HAP-1 (cell line): ENCODE measurements at places on chromosomes 1 and 21.
A peak's percentile ranks its signal among the peaks of the same experiment; 100 is the strongest.

- no peak for DNase-seq
These were observed 223.4 kb upstream of the FMN2 start for GRCh38 chr1:239868058-239868832.

DNA sequence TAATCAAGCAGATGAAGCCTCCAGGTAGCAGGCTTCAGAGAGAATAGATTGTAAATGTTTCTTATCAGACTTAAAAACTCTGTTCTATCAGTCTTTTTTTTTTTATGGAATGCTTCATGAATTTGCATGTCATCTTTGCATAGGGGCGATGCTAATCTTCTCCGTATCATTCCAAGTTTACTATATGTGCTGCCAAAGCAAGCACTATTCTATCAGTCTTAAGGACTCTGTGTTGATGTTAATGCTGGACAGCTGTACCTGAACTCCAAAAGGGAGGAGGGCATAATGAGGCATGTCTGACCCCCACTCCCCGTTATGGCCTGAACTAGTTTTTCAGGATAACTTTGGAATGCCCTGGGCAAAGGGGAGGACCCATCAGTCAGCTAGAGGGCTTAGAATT lies 66.8 kb upstream of the PRRC2C start:
- no peak for DNase-seq

GRCh38 chr1:187837787-187838186 lies 1009.0 kb downstream of the PLA2G4A start:
- DNase-seq, result no peak

DNA sequence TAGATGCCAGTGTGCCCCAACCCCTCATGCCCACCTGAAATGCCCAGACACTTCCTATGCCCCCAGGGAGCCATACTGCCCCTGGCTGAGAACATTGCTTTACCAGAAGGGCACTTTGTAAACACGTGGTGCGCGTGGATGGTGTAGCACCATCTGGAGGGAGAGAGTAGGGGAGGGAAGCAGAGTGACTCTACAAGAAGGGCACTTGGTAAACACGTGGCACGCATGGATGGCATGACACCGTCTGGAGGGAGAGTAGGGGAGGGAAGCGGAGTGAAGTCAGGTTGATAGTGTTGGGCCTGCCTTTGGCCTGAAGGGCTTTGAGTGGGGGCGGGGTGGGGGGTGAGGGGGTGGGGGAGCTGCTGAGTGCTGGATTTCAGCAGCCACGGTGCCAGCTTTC lies 324.0 kb upstream of the VAMP3 start:
- no peak for DNase-seq

GRCh38 chr1:156664767-156665411 lies 12.3 kb downstream of the NES start:
- peak; percentile 59 for DNase-seq

GRCh38 chr1:9900142-9901043 lies 9.7 kb downstream of the CTNNBIP1 start:
- DNase-seq, result no peak

GRCh38 chr1:203644661-203645510 lies 18.3 kb downstream of the ATP2B4 start:
- no peak for DNase-seq

DNA sequence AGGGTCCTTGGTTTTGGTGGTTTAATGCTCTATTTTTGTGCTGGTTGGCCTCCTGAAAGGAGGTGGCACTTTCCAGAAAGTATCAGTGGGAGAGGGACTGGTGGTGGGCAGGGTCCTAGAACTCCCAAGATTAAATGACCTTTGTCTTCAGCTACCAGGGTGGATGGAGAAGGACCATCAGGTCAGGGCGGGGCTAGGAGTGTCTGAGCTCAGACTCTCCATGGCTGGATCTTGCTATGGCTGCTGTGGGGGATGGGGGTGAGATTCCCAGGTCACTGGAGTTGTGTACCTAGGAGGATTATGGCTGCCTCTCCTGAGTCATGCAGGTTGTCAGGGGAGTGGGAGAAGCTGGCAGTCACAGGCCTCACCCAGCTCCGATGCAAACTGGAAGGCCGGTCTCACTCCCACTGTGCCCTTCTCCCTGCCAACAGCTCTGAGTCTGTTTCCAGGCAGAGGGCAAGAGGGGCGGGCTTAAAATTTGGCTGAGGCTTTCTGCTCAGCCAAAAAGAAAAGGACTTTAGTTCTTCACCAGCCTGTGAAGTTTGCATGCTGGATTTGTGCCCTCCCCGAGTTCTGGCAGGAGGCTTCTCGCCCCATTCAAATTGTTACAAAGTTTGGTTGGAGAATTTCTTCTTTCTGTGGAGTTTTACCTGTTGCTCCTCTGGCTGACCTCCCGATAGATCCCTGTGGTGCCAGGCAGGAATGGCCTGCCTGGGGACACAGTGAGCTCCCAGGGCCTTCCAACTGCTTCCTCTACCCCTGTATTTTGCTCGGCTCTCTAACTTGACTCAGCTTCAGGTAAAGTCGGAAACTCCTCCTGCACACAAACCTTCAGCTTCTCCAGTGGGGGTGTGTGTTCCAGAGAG lies 13.1 kb upstream of the KYAT3 start:
- no peak for DNase-seq

DNA sequence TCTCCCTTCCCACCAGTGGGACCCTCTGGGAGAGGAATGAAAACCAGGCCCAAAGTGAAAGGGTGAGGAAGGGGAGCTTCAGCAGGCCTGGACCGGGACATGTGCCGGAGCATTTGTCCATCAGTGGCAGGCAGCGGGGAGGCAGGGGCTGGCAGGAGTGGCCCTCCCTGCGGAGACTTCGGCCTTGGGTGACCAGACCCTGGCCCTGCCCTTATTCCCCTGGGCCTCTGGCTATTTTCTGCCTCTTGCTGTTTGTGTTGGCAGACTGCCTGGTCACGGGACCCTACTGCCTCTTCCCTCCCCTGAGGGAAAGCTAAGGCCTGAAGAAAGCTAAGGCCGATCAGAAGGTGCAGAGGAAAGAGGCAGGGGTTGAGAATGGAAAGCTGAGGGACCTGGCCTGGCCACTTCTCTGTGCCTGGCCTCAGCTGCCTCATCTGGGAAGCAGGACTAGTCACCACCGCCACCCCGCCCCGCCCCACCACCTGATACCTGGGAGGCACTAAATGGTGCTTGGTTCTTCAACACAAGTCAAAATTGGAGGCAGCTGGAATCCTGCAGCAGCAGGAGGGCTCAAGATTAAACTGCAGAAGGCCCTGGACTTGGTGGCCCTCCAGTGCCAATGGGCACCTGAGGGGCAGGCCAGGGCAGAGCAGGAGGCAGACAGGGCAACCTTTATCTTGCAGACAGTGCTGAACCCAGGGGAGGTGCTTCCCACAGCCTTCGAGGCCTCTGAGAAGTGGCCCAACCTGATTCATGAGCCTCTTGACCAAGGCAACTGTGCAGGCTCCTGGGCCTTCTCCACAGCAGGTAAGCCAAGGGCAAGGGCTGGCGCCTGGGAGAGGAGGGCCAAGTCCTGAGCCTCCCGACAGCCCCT lies 7.9 kb downstream of the TINAGL1 start:
- DNase-seq, result peak; percentile 47

DNA sequence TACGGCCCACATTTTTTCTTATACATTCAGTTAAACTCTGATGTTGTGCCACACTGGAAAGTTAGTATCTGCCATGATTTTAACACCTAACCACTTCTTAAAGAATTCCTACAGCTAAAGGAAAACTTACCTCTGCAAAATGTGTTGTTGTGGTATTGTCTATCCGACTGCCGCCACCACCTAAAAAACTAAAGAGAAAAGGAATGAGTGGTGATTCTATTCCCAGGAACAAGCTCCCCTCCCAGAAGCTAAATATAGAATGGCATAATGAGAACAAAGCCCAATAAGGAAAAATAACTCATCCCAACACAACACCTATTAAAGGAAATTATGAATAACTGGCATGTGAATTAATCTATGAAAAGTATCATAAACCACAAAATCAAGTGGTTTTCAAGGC lies 39.5 kb downstream of the RNF115 start:
- no peak for DNase-seq

DNA sequence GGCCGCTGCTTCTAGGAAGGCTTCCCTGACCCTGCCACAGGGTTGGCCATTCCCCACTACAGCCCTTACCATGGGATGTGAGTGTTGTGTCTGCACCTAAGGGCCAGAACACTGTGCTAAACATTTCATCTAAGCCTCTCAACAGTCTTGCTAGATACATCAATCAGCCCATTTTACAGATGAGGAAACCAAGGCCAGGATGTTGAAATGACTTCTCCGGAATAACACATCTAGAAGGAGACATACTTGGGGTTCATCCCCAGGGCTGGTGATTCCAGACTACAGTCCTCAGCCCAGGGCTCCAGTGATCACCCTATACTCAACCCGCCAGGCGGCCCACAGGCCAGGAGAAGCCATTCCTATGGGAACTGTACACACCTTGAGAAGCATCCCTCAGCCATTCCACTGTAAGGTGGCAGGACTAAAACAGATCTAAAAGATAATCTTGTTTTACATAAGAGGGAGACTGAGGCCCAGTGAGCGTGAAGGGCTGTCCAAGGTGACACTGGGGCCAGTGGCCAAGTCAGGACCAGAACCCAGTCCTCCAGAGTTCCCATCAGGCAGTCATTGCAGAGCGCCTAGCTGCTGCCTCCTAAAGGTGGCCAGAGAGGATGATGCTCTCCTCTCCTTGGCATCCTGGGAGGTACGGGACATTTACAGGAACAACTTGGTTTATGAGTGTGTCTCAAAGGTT lies 119.5 kb downstream of the GLIS1 start:
- DNase-seq, result peak; percentile 1

GRCh38 chr1:169914531-169914930 lies 20.8 kb upstream of the SCYL3 start:
- DNase-seq, result no peak

GRCh38 chr1:57195436-57195941 lies 228.4 kb downstream of the DAB1 start:
- DNase-seq, result no peak

- no peak for DNase-seq
These were observed 45.7 kb downstream of the FASLG start for GRCh38 chr1:172704420-172705210.

DNA sequence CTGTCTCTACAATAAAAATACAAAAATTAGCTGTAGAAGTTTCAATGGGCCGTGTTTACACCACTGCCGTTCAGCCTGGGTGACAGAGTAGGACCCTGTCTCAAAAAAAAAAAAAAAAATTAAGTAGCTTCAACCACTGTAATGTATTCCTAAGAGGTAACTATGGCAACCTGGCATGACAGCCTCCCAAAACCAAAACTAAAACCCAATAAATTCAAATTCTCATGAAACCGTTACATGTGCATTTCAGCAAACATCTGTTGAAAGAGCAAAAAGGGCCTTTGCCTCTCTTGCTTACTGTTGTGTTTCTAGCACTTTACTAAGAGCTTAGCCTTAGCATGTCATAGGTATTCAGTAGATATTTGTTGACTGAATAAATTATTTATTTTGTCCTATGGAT lies 33.5 kb downstream of the ODR4 start:
- no peak for DNase-seq

GRCh38 chr1:41278076-41278475 lies 36.0 kb upstream of the SCMH1 start:
- DNase-seq, result no peak

DNA sequence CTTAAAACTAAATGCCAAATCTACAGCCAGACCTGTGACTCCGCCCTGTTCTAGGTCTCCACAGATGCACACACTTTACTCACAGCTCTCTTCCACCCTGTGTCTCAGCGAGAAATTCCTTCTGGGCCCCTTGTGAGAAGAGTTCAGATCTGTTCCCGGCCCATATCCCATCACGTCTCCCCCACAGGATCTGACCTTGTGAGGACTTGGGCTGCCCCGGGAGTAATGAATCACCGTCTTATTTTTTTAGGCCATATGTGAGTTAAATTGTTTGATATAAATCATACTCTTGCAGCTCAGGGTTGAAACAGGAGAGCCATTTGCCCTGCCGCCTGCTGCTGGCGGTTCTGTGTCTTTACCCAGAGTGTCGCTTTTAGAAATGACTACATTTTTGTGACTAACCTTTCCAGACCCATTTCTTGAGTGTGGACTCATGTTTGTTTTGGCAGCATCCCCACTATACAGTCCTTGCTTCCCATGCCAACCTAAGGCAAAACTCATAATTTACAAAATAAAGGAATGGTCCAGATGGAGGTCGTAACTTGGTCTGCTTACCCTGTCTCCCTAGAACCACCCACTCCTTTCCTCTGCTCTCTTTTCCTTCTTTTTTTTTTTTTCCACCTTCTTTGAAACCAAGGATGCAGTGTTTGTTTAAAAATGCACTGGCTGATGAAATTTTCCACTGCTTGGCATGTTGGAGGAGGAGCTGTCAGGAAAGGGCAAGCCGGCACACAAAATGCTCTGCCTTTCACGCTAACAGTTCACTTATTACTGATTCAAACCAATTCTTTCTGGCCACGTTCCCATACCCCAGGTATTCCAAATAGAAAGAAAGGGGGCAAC lies 98.0 kb upstream of the C1orf105 start:
- no peak for DNase-seq

- no peak for DNase-seq
These were observed 195.3 kb upstream of the USP25 start for GRCh38 chr21:15534450-15534886.

- no peak for DNase-seq
These were observed 24.8 kb upstream of the RNF19B start for GRCh38 chr1:32989160-32990050.

DNA sequence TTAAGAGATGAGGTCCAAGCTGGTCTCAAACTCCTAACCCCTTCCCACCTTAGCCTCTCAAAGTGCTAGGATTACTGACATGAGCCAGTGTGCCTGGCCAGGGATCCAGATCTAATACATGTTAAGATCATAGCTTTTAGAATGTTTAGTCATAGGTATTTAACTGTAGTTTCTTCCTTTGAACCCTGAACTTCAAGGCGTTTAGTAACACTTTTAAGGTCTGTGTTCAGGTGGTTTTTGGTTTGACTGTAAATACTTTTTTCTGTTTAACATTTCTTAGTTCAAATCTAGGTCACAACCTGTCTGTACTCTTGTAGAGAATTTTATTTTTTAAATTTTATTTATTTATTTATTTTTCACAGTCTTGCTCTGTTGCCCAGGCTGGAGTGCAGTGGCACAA lies 28.1 kb downstream of the RAP1A start:
- no peak for DNase-seq

DNA sequence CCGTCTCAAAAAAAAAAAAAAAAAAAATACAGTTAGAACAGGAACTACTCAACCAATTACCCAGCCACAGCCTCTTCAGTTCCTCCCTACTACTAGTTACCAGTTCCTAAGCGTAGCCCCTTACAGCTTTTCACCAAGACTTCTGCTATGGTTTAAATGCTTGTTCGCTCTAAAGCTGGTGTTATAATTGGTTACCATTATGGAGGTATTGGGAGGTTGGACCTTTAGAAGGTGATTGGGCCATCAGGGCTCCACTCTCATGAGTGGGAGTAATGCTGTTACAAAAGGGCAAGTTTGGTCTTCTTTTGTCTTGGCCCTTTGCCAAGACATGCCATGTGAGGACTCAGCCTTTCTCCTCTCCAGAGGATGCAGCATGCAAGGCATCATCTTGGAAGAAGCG lies 3.0 kb upstream of the SMPDL3B start:
- DNase-seq, result no peak

- no peak for DNase-seq
These were observed 98.8 kb downstream of the RASAL2 start for GRCh38 chr1:178192686-178193085.

DNA sequence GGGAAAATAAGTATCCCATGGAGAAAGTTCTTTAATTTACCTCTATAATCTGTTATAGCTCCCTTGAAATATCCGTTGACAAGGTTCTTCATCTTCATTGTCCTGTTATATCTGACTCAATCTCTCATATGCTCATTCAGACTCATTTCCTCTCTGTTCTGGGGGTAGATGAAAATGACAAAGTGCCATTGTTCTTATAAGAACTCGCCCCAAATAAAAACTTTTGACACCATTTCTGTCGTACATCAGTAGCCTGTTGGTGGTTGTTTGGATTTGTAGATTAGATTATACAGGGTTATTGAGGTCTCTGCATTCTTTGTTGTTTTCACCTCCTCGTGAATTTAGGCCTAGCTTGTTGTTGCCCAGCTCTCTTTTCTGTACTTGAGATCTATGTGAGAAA lies 55.2 kb upstream of the IPO9 start:
- DNase-seq, result no peak
